ENCODE measurements at places on chromosomes 6 and 20.

- no peak for DNase-seq
Observed at GRCh38 chr6:101486124-101486523, 92.6 kb downstream of the GRIK2 start.

DNA sequence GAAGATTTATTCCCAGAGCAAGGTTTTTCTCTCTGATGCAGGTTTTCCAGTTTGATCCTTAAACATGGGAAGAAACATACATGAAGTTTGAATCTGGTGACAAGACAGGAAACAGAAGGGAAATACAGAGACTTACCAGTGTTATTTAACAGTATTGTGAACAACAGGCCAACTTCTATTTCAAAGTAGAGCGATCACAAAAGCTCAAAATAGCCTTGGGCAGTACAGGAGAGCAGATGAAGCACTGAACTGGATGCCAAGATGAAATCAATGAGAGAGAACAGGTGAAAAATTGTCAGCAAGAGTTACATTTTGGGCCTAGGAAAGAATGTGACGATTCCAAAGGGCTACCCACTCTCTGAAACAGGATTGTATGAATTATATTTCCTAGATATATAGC lies 114.8 kb upstream of the PTPRK start:
- DNase-seq = no peak

DNA sequence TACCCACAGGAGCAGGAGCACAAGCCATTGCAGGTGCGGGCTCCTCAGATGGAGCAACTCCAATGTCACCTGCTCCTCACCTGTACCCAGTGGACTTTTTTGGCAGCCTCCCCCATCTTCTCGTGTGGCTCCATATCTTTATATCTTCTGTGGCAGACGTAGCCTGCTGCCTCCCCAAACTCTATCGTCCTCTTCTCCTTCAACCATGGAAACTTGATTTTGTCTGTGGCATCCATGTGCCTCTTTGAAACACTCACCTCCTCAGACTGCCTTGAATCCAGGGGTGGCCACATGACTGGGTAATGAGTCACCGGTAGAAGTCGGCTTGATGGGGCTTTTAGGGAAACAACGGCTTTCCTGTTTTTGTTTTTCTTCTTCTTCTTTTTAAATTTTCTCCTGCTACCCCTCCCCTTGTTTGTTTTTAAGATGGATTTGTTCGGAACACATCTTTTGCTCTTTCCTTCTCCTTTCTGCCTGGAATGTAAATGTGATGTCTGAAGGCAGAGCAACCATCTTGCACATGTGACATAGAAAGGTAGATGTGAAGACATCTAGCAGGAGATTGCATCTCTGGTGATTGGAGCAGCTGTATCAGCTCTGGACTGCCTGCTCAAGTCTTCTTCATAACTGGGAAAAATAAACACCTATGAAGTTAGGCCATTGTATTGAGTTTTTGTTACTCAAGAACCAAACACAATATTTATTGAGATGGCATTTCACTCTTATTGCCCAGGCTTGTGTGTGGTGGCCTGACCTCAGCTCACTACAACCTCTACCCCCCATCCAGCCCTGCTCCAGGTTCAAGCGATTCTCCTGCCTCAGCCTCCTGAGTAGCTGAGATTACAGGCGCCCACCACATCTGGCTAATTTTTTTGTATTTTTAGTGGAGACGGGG lies 69.9 kb upstream of the DDR1 start:
- no peak for DNase-seq

GRCh38 chr20:46938434-46938833 lies 43.8 kb downstream of the EYA2 start:
- no peak for DNase-seq

DNA sequence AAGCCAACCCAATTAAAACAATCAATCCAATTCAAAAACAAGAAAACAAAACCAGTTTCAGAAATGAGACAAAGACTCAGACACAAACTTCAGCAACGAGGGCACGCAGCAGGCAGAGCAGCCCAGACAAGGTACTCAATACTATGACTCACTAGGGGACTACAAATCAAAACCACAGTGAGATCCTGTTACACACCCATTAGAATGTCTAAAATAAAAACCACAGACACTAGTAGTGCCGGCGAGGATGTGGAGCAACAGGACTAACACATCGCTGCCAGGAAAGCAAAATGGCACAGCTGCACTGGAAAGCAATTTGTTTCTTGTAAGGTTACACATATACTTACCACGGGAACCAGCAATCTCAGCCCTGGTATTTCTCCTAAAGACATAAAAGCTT lies 28.4 kb upstream of the MAS1L start:
- DNase-seq = no peak

GRCh38 chr6:25482996-25483395 lies 169.0 kb upstream of the SCGN start:
- no peak for DNase-seq

DNA sequence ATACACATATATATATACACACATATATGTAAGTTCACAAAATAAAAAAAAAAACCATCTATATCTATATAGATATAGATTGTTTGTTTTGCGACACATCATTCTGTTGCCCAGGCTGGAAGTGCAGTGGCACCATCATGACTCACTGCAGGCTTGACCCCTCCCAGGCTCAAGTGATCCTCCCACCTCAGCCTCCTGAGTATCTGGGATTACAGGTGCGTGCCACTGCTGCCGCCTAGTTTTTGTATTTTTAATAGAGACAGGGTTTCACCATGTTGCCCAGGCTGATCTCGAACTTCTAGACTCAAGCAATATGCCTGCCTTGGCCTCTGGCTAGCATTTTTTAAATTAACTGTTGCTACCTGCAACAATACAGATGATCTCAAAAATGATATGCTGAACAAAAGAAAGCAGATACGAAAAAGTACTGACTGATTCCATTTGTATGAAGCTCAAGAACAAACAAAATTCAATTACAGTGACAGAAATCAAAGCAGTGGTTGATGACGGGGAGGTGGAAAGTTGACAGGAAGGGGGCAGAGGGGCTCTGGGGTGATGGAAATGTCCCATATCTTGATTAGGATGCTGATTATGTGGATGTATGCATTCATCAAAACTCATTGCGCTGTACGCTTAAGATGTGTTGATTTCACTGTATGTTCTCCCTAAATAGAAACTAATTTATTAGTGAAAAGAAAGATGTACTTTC lies 49.6 kb downstream of the ATXN1 start:
- DNase-seq = peak; percentile 43

DNA sequence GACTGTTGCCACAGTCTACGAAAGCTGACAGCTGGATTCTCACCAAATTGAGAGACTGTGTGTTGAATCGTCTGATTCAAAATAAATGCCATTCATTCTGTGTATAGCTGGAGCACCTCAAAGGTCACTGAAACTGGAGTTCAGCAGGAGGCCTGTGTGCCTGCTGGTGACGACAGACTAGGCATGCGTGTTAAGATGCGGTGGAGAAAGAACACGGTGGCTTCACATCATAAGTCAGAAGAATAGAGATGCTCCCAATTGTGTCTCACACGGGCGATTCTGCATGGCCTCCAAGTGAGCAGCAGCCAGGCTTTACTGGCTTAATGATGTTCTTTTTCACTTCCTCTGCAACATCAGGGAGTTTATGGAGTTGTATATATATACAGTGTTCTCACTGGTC lies 32.3 kb downstream of the SNHG17 start:
- DNase-seq = no peak

GRCh38 chr6:97717086-97717485 lies 434.1 kb upstream of the MMS22L start:
- DNase-seq = no peak

GRCh38 chr20:17636523-17637412 lies 45.3 kb downstream of the RRBP1 start:
- DNase-seq = no peak

DNA sequence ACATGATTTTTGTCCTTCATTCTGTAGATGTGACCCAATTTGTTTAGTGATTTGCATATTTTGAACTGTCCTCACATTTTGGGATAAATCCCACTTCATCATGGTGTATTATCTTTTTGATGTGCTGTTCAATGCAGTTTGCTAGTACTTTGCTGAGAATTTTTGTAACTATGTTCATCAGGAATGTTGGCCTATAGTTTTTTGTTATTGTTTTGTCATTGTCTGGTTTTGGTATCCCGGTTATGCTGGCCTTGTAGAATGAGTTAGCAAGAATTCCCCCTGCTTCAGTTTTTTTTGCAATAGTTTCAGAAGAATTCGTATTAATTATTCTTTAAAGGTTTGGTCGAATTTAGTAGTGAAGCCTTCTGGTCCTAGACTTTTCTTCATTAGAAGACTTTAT lies 11.9 kb downstream of the KIF25 start:
- no peak for DNase-seq

GRCh38 chr6:5139828-5140771 lies 55.0 kb downstream of the PPP1R3G start:
- DNase-seq = no peak

GRCh38 chr6:108903796-108904195 lies 55.6 kb downstream of the ARMC2 start:
- no peak for DNase-seq

DNA sequence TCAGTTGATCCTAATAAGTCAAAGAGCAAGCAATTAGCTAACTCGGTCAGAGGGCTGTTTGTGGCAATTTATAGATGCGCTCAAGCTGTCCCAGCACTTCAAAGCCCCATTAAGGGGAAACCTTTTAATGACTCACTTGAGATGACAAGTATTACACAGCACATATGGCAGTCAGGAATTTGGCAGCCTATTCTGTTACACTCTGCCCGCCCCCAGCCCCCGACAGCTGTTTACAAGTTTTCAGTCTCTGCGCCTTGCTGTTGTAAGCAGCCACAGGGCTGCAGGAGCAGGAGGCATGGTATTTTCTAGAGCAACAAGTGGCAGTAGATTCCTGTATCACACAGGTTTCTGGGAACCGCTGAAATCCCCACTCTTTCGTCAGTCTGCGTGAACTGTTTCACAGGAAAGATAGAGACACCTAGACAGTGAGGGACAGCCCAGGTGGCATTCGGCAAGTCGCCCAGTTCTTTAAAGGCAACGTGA lies 263.0 kb downstream of the FOXC1 start:
- no peak for DNase-seq

GRCh38 chr20:37841971-37842370 lies 61.0 kb upstream of the VSTM2L start:
- no peak for DNase-seq

DNA sequence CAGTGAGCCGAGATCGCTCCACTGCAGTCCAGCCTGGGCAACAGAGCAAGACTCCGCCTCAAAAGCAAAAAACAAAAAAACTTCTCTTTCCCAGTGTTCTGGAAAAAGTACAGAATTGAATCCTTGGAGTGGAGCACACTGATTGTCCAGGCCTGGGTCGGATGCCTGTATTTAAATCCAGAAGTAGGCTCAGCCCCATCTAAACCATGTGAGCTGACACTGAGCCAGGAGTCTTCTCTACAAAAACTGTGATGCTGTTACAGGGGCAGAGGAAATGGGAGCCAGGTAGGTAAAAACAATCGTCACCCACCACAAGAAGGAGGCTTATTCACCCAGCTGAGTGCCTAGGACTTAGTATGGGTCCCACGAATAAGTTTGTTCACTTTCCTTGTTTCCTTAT lies 43.0 kb upstream of the PTPN1 start:
- DNase-seq = no peak

DNA sequence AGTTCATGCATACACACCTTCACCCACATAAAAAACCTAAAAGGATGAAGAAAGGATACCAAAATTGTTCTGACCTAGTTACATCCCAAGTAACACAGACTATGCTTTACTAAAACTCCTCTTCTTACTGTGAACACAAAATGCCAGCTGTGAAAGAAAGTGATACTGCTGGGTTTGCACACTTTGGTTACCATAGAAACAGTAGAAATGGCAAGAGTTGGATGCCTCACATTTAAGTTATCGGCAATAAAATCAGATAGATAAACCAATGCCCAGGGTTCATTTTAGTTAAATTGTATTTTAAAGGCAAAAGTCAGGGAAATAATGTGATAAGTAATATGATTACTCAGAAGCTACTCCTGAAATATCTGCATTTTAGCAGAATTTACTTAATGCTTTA lies 161.9 kb downstream of the CDK19 start:
- no peak for DNase-seq

- no peak for DNase-seq
Observed at GRCh38 chr6:111673532-111673931, 67.9 kb upstream of the TRAF3IP2 start.

GRCh38 chr20:53642196-53643030 lies 48.8 kb upstream of the ZNF217 start:
- peak; percentile 75 for DNase-seq

DNA sequence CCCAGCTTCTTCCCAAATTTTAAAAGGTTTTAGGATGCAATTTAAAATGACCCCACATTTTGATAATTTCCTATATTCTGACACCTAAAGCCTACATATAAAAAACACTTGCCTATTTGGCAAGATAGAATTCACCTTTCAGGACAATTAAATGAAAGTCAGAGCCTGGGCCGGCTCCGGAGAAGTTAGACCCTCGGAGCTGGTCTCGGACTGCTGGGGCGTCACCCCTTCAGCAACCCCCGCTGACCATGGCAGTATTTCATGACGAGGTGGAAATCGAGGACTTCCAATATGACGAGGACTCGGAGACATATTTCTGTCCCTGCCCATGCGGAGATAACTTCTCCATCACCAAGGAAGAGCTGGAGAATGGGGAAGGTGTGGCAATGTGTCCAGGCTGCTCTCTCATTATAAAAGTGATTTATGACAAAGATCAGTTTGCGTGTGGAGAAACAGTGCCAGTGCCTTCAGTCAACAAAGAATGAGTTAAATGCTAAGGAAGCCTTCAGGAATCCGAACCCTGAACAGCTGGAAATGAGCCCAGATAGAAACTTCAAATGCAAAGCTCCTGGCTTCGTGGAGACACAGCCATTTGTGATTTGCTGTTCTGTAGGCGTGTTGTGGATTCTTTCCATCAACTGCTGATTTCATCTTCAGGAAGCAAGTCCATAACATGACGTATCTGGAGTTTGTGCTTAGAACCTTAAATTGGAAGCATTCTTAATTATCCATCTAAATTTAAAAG lies 16.0 kb downstream of the TCFL5 start:
- DNase-seq = no peak

DNA sequence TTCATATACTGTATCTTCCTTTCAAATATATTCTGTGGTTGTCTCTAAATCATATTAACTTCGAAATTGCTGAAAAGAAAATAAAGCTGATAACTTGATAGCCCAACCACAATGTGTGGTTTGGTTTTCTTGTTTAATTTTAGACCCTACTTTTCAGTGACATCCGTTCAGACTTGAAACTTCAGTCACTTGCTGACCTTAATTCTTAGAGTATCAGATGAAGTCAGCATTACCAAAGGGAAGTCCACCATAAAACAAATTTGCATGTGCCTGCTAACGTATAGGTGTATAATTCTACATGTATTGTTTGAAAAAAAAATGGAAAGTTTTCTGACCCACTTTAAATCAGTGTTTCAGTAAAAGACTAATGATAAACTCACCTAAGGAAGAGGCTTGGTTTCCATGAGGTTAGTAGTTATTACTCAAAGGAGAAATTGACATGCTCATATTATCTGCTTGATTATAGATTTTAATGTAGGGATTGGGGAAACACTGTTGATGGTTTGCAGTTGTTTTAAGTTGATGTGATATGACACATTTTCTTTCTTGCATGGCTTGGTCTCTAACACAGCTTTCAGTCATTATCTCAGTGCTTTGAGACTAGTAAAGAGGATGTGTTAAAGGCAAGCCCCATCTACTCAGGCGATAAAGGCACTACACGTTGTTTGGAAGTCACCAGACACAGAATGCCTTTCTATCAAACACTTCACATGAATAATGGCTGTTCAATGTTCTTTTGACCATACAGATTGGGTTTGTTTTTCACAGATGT lies 5.2 kb upstream of the IL17A start:
- no peak for DNase-seq

GRCh38 chr20:63781181-63781580 lies 41.6 kb downstream of the SLC2A4RG start:
- no peak for DNase-seq

- DNase-seq = no peak
Observed at GRCh38 chr6:119296036-119297035, 53.2 kb downstream of the MAN1A1 start.
